Kidney tubule cell (primary cell): ENCODE measurements at places on chromosomes 2 and 18.

DNA sequence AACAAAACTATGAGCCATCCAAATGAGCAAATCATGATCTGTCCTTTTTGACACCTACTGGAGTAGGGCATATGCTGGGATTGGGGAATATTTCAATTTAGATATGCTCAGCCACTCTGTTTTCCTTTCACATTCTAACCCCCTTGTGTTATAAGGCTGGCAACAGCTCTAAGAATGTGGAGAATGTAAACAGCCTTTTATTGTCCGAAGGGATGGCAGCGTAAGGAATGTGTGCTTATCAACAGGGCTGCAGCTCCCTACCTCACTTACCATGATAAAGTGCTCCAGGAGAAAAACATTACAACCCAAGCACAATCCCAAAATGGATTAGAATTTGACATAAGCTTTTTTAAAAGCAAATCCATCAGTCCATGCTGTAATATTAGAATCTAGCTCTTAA is 2.2 kb downstream of the NXPH2 start:
- DNase-seq = peak; percentile 67

- no peak for DNase-seq
Measured at GRCh38 chr2:45654250-45654649, 2.8 kb downstream of the PRKCE start.

GRCh38 chr2:227717687-227718567 is at the start of gene SLC19A3:
Gene SLC19A3, minus strand, starts transcription at chr2:227718028. Its CDS starts 15,710 bp downstream, at chr2:227702318.
- peak; percentile 73 for DNase-seq

- no peak for DNase-seq
Measured at GRCh38 chr2:191844706-191845105, 2.2 kb downstream of the CAVIN2 start.

GRCh38 chr2:203719456-203720410 is 13.3 kb downstream of the CD28 start:
- DNase-seq = no peak

DNA sequence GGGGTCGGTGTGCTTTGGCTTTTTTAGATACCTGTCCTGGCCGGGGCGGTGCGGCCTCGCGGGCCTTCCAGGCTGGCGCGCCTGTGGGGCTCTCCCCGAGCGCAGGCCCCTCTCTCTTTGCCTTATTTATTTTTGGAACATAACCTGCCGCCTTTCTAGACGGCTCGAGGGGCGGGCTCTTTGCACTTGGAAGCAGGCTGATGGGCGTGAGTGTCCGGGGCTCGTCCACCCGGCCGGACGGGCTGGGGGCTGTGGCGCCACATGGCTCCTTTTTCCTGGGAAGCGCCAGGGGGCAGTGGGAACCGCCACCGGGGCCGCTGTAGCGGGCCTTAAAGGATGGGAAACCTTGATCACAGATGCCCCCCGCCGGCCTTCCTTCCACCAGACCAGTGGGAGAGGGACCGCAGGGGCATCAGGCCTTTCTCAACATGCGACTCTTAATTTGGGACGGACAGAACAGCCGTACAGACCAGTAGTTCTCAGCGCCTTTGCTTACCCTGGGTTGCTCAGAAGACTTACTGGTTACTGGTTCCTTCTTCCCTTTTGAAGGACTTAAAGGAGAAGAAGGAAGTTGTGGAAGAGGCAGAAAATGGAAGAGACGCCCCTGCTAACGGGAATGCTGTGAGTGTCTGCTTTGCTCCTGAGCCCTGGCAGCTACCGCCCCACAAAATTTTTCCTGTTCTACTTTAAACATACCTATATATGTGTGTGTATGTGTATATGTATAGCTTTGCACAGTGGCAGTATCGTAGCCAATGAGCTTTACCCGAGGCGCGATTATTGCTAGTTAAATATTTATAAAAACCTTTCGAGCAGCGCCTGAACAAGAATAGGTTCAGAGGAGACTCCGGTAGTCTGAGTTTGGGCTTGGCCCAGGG is 2.7 kb downstream of the PTMA start:
- peak; percentile 39 for DNase-seq

GRCh38 chr2:181627545-181627944 is 29.4 kb downstream of the CERKL start:
- DNase-seq = no peak

GRCh38 chr18:76195601-76196000 is 299.4 kb downstream of the ZNF516 start:
- no peak for DNase-seq

GRCh38 chr2:60213865-60214625 is 339.4 kb downstream of the BCL11A start:
- peak; percentile 3 for DNase-seq

GRCh38 chr2:15385184-15385583 is 175.9 kb downstream of the NBAS start:
- DNase-seq = no peak

DNA sequence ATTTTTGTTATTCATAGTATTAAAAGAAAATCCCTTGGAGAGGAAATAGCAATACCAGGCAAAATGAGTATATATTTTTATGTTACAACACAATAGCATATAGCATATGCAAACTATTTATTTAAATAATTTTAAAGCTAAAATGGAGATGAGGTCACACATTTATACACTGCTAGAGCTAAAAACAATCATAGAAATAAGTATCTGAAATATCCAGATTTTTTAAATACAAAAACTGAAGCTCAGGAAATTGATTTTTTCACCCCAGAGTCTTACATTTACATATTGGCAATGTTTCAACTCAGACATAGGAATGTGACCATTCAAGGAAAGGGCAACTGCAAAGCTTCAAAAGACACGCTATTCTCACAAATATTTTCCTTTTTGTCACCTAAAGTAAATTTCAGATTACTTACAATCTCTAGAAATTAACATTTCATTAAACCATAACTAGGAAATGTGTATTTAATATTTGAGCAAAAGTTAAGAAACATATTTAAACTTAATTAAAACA is 8.9 kb downstream of the TFPI start:
- DNase-seq = peak; percentile 62

GRCh38 chr2:6590442-6590841 is 275.3 kb downstream of the CMPK2 start:
- no peak for DNase-seq

GRCh38 chr2:16425462-16426336 is 239.9 kb downstream of the CYRIA start:
- DNase-seq = peak; percentile 24

GRCh38 chr2:219221957-219222518 is 3.3 kb upstream of the ABCB6 start:
- DNase-seq = no peak

DNA sequence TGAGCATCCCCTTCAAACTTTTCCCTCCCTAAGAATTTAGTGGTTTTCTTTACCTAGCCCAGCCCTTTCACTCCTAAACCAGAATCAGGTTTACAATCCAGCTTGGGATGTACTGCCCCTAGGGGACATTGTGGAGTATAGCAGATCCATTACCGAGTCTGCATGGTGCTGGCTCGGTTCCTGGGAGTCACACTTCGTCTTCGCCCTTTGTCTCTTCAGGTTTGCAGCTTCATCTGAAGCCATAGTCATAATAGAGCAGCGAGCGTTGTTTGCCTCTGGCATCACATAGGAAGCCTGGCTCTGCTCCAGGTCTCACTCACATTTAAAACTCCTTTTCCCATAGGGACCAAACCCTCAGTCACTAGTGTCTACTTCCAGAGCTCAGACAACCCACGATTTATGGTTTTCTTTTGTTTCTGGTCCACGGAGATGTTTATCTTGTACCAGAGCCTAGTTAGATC is 16.8 kb upstream of the LYPD6 start:
- peak; percentile 49 for DNase-seq

DNA sequence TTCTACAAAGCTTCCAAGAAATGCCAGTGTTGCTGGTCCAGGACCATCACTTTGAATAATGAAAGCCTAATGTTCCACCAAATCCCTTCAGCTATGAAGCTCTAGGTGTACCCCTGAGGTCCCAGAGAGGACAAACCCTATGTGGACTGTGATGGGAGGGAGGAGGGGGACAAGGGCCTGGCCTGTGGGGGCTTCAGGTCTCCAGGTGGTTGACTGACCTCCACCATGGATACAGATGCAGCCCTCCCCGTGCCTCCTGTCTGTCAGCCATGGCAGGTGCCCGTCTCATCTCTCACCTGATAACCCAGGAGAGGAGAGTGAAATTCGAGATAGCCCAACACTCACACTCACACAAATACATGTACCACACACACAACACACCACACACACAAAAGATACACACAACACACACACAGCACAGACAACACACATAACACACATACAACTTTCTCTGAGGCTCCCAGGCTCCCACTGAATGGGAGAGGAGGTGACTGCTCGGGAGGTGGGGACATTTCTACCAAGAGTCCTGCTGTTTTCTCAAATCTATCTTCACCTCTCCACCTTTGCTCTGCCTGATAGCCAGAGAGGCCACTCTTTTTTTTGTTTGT is 12.8 kb upstream of the RHOB start:
- no peak for DNase-seq

DNA sequence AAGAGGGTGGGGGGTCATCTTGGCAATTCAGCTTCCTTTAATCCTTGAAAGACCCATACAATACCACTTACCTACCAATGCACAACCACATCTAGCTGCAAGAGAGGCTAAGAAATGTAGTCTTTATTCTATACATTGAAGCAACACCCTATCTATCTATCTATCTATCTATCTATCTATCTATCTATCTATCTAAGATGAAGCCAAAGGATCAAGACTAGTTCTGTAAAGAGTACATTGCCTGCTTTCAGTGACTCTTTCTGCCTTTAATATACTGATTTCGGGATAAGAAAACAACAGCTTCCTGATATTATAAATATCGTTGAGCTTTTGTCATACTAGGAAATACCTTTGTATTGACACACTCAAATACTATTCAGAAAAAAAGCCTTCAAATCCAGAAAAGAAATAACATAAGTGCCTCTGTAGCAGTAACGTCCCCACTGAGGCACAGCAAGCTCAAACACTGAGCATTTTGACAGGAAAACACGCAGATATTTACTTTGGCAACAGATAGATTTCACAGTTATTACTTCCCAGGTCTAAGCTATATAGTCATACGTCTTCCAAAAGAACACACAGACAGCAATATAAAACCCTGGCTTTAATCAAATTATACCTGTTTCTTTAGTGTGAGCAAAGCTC is 139.4 kb upstream of the SERTAD2 start:
- DNase-seq = peak; percentile 34
